SK-N-MC (cell line): ENCODE measurements at places on chromosomes 1 and 21.

DNA sequence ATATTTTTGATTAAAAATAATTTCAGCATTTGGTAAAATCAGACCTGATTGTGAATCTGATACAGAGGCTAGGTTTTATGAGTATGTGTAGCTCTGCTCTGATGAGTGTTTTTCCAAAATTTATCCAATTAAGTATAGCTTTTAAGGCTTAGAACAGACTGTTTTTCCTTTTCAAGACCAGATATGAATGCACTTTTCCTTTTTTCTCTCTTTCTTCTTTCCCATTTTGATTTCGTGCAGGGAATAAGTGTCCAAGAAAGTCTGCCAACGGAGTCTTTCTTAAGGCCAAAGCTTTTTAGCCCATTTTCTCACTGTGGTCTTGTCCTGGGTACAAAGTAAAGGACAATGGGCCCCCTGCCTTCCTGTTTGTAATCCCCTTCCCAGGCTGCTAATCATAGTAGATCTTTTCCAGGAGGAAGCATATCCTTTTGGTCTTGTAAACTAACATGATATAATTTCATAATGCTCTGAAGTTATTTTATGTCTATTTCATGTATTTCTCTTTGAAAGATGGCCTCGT, 2.9 kb downstream of the KIF1B start:
- DNase-seq, result no peak

DNA sequence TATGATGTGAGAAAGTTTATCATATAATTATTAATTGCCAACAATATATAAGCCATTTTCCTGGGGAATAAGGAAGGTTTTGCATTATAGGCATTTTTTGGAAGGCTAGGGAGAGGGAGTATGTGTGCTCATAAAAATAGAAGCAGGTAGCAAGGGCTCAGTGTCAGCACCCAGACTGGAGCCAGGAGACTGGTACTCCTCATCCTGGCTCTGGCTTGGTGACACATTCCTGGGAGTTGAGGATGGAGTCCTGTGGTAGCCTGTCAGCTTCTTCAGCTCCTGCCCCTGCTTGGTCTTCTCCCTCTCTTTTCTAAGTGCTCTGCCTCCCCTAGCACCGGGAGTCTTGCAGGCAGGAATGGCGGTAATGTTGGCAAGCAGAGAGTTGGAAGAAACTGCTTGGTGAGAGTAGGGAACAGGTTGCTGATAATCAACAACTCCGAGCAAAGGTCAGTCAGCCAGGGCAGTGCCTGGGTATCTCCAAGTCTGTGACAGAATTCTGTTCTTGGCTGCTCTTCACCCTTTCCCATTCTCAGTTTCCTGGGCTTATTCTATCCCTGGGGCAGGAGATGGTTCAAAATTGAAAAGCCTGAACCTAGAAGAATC, 23.0 kb downstream of the GIPC2 start:
- DNase-seq, result no peak

DNA sequence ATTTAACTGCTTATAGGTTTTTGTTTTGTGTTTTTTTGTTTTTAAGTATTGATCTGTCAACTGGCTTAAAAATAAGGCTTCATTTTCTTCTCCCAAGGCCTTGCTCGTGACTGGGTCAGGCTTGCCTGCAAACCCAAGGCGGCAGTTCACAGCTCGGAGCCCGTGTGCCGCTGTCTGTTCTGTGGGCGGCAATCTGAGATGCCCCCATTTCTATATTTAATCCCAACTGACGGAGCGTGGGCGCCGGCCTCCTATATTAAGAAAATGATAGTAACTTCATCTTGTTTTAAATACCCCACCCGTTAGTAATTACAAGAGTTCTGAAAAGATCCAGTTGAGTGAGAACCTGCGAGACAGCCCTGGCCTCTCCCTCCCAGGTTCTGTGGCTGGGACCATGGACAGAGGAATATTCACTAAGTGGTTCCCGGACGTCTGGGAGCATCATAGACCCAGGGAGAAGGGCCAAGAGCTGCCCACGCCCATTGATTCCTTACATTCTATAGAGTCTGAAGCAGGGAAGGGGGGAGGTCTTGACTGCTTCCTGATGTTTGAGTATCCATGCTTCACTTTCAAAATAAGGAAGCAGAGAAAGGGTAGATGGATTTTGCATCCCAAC, 42.6 kb upstream of the GPR153 start:
- DNase-seq, result no peak

DNA sequence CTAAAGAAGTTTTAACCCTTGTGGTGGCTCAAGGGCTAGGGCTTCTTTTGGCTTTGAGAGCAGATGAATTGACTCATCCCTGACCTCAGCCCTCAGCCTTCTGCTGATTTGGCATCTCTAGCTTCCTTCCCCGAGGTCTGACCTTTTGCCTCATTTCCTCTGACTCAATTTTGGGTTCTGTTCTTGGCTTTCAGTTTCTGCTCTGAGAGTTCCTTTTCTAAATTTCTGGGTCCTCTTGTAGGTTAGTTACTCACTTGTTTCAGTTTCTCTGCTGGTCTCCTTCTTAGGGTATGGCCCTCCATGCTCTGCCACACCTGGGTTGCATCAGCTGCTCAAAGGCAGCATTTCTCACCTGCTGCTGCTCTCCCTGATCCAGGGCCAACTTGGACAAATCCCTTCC, 19.4 kb downstream of the PDE4B start:
- no peak for DNase-seq

DNA sequence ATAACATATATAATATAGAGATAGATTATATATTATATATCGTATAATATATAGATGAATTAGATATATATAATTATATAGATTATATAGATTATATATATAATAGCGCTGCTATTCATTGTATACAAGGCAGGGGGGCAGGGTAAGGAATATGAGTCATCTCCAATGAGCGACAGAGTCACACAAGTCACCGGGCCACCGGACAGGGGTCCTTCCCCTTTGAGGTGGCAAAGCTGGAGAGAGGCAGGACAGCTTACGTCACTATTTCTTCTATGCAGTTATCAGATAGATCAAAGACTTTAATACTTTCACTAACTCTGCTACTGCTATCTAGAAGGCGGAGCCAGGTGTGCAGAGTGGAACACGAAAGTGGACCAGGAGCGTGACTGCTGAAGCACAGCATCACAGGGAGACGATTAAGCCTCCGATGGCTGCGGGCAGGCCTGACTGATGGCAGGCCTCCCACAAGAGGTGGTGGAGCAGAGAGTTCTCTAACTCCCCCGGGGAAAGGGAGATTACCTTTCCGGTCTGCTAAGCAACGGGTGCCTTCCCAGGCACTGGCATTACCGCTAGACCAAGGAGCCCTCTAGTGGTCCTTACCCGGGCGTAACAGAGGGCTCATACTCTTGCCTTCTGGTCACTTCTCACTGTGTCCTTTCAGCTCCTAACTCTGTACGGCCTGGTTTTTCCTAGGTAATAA, 2154.7 kb downstream of the MRPL39 start:
- no peak for DNase-seq

GRCh38 chr1:156925154-156926010, 5.0 kb downstream of the LRRC71 start:
- no peak for DNase-seq

DNA sequence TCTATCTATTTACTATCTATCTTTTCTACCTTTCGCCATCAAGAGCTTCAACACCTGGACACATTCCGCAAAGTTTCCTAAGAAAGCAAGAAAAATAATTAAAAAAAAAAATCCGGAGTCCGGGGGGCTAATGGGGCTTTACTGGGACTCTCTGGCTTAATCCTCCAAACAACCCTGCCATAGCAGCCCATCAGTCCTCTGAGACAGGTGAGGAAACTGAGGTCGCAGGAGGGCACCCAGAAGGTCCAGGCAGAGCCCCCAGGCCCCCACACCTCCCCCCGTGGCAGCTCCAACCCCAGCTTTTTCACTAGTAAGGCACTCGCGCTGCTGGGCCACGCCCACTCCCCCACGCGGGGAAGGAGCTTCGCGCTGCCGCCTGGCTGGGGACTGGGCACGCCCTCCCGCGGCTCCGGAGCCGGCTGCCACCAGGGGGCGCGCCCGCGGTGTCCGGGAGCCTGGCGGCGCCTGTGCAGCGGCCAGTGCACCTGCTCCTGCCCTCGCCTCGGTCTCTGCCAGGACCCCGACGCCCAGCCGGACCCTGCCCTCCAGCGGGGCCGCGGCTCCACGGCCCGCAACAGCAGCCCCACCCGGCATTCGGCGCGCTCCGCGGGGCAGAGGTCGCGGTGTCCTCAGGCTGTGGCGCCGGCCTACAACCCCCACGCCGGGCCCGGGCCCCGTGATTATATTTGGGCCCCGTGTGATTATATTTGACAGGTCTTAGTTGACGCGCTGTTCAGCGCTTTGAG, 54.1 kb upstream of the SAMD11 start:
- no peak for DNase-seq

- DNase-seq, result no peak
These were observed 407 bp upstream of the PIGV start for GRCh38 chr1:26787381-26787705.

GRCh38 chr21:18810136-18810535, 406.6 kb upstream of the TMPRSS15 start:
- DNase-seq, result no peak

GRCh38 chr1:220804202-220804586, 17.5 kb downstream of the MTARC1 start:
- no peak for DNase-seq

GRCh38 chr1:180933141-180933540, 20.4 kb downstream of the KIAA1614 start:
- no peak for DNase-seq

- no peak for DNase-seq
These were observed 169.7 kb downstream of the ATG4C start for GRCh38 chr1:62953633-62954032.

GRCh38 chr1:12544357-12544756, 73.7 kb downstream of the DHRS3 start:
- no peak for DNase-seq

GRCh38 chr21:33089395-33090119, 19.6 kb downstream of the OLIG1 start:
- no peak for DNase-seq

DNA sequence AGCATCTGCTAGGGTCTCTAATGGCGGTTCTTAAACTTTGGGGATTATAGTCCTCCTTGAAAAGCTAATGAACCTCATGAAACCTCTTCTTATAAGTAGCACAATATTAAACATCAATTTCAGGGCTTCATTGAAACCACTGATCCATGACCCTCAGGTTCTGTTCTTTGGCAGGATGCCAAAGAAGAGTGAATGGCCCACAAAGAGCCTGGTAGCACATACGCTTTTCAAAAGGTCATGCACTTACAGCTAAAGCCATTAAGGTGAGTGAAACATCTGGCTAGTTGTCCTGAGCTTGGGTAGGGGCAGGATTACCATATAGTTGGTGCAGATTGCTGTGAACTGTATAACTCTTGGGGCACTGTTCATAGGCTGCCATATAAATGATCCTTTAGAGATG, 42.3 kb downstream of the MDM4 start:
- no peak for DNase-seq

DNA sequence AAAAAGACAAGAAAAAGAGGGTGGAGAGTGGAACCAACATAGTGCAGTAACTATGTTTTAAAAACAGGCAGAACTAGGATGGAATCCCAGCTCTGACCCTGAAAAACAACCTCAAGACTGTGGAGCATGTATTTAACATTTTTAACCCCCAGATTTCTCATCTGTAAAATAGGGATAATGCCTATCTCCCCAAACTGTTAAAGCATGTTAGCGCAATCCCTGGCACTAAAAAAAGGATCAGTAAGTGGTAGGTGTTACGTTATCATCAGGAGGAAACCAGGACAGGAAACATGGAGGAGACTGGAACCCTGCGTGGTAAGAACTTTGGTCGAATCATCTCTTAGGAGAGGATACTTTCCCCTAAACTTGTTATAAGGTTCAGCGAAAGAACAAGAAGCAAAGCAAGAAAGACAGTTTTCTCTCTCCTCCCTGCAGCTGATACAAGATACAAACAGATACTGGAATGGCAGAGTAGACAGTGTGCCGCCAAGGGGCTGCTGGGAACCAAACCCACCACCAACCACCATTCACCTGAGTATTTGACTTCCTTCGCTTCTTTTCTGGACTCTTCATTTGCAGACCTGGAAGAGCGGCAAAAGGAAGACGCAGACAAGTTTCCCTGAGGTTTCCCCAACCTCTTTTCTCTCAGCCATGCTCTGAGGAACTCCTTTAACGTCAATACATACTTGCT, 991 bp downstream of the PYGO2 start:
- DNase-seq, result no peak

- no peak for DNase-seq
These were observed 60.8 kb upstream of the F3 start for GRCh38 chr1:94602316-94602715.

DNA sequence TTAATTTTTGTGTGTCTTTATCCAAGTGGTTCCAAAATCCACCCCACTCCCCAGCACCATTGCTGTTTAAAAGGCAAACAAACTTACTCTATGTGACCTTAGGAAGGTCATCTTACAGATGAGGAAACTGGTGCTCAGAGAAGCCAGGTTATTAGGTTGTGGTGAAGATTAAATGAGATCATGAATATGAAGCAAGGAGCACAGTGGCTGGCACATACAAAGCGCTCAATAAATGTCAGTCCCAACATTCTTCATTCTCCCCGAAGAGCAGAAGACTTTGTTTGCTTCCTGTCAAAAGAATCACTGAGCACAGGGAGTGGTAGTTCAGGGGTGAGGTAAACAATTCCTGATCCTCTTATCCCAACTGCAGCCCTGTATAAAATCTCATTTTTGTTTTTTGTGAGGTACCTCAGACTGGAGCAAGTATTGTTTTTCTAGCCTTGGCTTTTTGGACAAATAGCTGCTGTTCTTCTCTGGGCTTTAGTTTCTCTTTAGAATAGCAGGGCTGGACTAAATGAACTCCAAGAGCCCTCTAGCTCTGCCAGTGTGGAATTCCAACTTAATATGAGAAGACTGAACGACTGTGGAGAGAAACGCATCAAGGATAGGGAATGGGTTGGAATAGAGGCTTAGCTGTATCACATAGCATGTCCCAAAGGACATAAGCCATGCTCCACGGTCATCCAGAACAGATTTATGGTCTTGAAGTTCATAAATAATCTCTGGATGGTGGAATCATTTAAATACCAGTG, 455.3 kb upstream of the USP24 start:
- DNase-seq, result no peak

- no peak for DNase-seq
These were observed 38.1 kb upstream of the SYT14 start for GRCh38 chr1:209899948-209900347.

GRCh38 chr1:65214340-65215027, 66.5 kb downstream of the AK4 start:
- DNase-seq, result no peak

- no peak for DNase-seq
These were observed 414.0 kb downstream of the CAMTA1 start for GRCh38 chr1:7199077-7199779.

DNA sequence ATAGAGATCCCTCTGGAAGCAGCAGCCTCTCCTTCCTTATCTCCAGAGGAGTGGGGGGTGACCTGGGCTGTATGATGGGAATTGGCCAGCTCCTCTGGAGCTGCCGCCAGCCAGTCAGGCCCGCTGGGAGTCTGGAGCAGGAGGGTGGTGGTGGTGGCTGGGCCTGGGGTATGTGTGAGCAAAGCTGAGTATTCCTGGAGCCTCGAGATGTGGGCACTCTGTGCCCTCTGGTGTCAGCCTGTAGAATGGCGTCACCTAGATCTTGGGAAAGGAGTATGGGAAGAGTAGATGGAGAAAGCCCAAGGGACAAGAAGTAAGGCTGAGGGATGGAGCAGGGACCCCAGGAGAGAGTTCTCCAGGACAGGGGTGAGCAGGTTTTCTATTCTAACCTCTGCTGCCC, 16.0 kb downstream of the VANGL2 start:
- no peak for DNase-seq
